ENCODE measurements at places on chromosomes 11 and 22.

GRCh38 chr11:41267451-41267850 lies 192.0 kb downstream of the LRRC4C start:
- no peak for DNase-seq

DNA sequence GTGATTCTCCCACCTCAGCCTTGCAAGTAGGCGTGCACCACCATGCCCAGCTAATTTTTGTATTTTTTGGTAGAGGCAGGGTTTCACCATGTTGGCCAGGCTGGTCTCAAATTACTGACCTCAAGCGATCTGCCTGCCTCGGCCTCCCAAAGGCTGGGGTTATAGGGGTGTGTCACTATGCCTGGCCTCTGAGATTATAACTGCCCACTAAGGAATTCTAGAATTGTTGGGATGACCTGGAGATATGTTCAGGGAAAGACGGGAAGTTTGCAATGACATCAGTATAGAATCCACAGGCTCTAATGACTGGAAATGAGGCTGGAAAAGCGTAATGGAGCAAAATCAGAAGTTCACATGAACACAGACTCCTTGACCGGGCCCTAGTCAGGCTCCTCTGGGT lies 62.2 kb downstream of the CLMP start:
- no peak for DNase-seq

DNA sequence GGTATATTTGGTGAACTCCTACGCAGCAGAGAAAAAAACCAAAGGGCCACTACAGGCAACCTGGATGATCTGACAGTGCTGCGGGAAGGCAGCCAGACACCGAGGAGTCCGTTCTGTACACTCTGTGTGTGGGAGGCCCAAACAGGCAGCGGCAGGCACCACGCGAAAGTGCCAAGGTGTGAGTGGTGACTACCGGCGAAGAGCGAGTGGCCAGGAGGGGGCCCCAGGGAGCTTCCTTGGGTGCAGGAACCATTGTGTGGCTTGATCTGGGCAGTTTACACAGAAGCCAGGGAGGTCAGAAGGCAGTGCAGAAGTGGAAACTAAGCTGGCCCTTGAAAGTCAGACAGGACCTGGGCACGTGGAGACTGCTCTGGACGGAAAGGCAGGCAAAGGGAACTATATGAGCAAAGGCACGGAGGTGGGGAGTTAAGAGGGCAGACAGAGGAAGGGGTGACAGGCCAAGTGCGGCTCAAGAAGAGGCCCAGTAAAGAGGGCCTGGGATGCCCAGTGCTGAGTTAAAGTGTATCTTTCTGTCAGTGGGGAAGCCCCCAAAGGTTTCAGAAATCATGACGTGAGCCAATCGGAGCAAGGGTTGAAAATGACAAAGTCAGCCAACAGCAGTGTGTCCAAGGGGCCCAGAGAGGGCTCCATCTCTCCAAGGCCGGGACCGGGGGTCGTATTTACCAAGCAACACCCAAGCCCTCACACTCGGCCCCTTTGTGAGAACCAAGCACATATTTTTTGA lies 10.6 kb downstream of the TMEM184B start:
- DNase-seq = no peak

- no peak for DNase-seq
Observed at GRCh38 chr11:7671347-7672215, 1.7 kb downstream of the CYB5R2 start.

- no peak for DNase-seq
Observed at GRCh38 chr11:58622344-58622743, at the start of gene CNTF. CNTF (plus strand) TSS chr11:58622665; CDS start chr11:58622753, 88 bp downstream.

DNA sequence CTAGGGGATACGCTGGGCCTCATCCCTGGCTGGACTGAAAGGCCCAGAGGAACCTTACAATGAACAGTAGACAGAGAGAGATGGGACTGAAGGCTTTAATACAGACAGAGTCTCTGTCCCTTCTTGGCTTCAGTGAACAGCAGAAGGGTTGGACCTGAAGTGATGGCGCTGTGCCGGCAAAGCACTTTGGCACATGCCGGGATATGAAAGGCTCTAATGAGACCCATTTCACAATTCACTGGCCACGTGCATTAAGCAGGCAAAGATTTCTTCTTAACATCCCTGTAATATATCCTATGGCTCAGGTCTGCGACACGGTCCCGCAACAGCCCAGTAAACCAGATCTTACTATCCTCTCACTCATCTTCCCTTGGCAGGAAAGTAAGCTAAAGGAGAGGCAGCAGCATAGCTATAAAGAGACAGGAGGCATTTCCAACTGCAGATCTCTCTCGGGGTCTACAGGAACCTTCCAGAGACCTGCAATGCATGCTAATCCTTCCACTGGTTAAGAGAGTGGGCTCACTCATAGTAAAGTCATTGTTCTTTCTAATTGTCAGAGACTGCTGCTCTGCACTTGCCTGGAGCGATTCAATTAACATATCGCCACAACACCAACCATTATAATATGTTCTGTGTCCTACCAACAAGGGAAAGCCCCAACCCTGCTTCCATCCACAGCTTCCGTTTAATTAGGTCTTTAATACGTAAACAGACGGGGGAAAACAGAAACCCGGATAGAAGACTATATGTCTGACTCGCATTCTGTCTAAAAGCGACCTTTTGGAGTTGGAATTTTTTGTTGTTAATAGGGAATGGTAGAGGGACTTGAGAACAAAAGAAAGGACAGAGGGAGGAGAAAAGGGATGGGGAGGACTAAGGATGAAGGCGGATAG lies 1179.0 kb downstream of the LRRC4C start:
- no peak for DNase-seq

DNA sequence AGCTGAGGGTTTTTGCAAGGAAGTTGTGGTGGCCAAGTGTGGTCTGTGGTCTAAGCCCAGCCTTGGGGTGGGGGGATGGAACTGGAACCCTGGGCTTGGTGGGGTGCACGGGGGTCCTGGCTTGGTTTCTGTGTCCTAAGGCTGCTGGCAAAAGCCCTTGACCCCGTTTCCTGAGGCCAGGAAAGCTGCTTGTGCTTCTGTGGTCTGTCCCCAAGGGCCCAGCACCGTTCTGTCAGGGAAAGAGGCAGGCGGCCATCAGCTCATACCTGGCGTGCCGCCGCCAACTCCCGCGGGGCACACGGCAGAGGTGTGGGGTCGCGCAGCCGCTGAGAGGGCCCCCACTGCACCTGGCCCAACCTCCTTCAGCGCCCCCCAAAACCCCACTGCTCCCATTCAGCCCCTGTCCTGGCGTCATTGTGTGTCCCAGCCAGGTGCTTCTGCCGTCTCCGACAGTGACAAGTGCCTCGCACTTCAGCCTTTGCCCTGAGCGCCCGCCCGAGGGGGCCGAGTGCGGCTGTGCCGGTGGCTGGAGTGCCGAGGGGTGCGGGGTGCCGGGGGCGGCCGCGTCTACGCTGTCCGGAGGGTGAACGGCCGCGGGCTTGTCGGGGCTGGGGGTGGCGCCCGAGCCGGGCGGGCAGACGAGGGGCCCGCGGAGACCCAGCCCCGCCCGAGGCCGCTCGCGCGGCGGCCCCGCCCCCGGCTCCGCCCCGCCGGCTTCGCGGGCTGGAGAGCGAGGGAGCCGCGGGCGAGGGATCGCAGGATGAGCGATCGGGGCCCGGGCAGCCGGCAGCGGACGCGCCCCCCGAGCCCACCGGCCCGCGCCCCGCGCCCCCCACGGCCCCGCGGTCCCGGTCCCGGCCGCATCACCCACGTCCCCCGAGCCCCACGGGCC lies at the start of gene CNIH2:
Gene CNIH2 (plus strand): TSS at position 705 of the 892 bp plus-strand sequence. CDS start 282 bp downstream, outside the sequence.
- no peak for DNase-seq

GRCh38 chr11:77063861-77064260 lies 2.9 kb upstream of the CAPN5 start:
- DNase-seq = no peak

DNA sequence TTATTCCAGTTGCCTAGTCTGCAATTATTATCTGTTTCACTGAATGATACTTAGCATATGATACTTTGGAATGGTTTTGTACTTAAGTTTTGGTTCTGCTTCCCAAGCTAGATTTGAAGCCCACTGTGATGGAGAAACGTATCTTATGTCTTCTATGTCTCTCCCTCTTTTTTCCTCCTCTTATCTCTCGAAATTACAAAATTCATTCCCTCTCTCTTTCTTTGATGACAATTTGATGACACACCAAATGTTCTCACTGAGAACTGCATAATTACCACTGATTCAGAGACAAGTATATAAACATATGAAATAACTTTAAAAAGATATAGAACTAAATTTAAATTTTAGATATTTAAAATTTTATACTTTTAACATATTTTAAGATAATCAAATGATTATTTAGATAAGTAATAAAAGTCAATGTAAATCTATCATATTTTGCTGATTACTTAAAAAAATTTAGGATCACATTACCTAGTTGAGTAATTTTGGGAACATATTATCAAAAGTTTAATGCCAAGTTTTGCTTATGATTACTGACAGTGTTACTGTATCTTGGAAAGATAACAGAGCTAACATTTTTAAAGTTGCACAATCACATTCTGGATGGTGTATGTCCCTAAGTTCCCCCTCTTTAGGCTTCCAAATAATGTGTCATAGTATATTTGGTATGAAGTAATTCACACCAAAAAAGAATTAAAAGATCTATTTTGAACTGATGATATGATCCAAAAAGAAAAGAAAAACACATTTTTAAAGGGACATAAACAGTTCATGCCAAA lies 255.3 kb downstream of the SBF2 start:
- no peak for DNase-seq

GRCh38 chr11:95968585-95968984 lies 44.7 kb upstream of the MTMR2 start:
- no peak for DNase-seq

DNA sequence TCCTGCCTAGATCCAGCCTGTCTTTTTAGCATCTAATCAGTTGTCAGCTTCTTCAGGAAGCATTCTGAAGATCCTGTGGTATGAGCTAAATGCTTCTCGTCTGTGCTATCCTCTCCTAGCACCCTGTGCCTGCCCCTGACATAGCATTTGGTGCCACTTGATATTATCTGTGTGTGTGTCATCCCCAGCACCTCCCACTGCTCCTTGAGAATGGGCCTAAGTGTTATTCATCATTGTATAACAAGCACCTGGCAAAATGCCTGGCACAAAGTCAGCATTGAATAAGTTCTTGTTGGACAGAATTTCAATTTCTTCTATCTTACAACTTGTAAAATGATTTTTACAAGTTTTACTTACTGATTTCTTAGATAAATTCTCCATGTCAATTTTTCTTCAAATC lies 28.1 kb upstream of the OLFML1 start:
- no peak for DNase-seq

DNA sequence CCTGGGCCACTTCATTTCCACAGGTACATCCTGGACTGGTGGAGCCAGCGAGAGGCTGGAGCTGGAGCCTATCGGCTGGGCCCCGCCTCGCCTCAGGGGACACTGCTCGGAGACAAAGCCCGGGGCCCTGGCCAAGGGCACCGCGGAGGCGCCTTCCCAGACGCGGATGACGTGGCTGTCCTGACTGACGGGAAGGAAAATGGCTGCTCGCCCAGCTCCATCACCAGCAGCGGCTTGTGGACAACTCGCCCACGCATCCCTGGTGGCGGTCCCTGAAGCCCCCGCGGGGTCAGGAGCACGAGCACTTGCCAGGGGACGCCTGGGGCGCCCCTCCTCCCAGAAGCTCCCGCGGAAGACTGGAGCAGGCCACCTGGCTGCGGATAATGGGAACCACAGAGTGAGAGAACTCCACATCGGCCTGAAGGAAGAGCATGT lies 49.6 kb downstream of the CECR2 start:
- no peak for DNase-seq

GRCh38 chr11:122523846-122524805 lies 131.4 kb upstream of the UBASH3B start:
- DNase-seq = no peak

DNA sequence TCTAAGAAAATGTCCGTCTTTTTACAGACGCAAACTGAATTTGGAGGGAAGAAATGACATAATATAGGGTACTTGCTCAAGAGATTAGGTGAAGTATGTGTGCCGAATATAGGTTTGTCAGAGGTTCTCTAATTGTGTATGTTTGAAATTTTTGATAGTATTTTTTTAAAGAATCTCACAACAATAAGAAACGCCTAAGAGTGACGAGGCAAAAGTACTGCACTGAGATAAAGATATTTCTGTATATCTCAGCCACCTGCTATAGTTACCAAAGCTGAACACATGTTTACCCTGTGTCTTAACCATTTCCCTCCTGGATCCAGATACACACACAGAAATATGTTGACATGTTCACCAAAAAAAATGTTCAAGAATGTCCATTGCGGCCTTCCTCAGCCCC lies 92.0 kb downstream of the PRMT3 start:
- DNase-seq = no peak

- DNase-seq = peak; percentile 22
Observed at GRCh38 chr11:114399490-114400215, 658 bp downstream of the C11orf71 start.

DNA sequence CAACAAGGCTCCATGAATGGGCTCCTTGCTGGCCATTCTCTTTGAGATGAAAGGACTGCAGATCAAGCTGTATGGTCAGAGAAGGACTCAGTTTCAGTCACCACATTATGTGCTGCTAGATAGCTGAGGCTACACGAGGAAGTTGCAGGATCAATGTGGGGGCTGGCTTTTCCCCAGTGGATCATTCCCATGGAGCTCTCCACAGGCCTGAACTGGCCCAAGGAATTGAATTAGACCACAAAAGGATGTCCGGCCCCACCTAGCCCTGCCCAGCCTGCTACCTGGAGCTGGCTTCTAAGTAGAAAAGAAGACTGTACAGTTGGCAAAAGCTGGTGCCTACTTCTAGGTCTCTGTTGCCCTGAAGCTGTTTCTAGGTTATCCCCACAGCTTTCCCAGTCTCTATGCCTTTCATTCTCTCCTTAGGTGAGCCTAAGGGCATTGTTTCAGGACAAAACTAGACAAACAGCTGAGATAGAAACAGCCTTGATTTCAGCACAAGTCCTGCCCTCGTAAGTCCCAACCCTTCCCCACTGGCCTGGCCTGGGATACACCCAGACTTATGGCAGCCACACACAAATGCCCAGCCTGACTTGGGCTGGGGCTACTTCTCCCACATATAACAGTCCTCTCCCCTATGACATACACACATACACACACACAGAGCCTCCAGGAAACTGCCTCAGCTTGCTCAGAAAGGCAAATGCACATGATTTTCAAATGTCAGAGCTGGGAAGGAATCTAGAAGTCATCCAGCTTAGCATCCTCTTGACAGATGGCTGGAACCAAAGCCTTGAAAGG lies 129.1 kb upstream of the NCAM1 start:
- DNase-seq = no peak

GRCh38 chr11:75891947-75892739 lies 77.1 kb downstream of the UVRAG start:
- DNase-seq = no peak

DNA sequence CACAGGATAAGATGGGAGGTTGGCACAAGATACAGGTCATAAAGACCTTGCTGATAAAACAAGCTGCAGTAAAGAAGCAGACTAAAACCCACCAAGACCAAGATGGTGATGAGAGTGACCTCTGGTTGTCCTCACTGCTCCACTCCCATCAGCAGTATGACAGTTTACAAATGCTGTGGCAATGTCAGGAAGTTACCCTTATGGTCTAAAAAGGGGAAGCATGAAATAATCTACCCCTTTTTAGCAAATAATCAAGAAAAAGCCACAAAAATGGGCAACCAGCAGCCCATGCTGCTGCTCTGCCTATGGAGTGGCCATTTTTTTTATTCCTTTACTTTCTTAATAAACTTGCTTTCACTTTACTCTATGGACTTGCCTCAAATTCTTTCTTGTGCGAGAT lies 8.7 kb upstream of the PIWIL4 start:
- DNase-seq = no peak

GRCh38 chr11:44286911-44287310 lies 23.0 kb downstream of the ALX4 start:
- DNase-seq = no peak

- no peak for DNase-seq
Observed at GRCh38 chr11:46210133-46210636, 67.3 kb upstream of the CREB3L1 start.

GRCh38 chr11:106493751-106494150 lies 416.3 kb downstream of the AASDHPPT start:
- DNase-seq = no peak

- DNase-seq = no peak
Observed at GRCh38 chr11:115391598-115391997, 112.6 kb downstream of the CADM1 start.
